ENCODE measurements at places on chromosomes 1 and 21.

- DNase-seq, result no peak
Measured at GRCh38 chr21:44354001-44354405, 582 bp downstream of the TRPM2 start.

GRCh38 chr1:193417945-193418744 is 231.7 kb upstream of the B3GALT2 start:
- DNase-seq, result no peak

- no peak for DNase-seq
Measured at GRCh38 chr1:100903777-100904176, 7.9 kb downstream of the SLC30A7 start.

DNA sequence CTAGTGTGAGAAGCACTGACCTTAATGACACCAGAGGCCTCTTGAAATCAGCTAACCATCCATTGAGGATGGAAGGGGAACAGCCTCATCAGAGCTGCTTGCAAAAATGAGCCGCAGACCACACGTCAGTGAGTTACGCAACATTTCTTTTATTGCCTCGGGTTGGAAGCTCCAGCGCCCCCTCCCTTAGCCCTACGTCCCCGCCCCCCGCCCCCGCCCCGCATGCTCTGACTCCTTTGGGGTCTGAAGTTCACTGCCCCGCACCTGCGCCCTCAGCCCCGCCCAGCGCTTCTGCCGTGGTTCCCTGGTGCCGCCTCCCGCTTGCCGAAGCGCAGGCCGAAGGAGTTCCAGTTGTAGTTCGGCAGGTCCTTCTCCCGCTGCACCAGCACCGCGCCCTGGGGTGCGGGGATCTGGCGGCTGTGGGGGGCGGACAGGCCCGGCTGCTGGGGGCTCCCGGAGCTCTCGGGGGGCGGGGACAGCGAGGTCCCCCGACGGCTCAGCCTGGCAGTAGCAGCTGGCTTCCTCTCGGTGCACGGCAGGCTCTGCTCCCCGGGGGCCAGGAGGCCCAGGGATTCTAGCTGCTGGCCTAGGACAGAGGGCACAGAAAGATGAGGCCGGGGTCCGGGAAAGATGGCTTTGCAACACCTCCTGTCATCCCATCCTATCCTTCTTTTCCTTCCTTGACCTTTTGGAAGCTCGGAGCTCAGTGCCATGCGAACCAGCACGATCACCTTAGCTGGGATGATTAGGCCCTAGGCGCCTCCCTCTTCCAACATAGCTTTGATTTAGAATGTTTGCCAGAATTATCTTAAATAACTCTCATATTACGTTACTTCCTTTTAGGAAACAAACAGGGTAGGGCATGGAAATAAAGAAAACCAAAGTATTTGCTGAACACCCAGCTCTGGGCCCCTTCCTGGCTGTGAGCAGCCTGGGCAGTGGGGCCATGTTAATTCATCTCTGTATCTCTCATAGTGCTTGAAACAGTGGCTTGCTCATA is 5.8 kb downstream of the KISS1 start:
- no peak for DNase-seq

- no peak for DNase-seq
Measured at GRCh38 chr1:162782671-162783070, 7.8 kb upstream of the HSD17B7 start.

DNA sequence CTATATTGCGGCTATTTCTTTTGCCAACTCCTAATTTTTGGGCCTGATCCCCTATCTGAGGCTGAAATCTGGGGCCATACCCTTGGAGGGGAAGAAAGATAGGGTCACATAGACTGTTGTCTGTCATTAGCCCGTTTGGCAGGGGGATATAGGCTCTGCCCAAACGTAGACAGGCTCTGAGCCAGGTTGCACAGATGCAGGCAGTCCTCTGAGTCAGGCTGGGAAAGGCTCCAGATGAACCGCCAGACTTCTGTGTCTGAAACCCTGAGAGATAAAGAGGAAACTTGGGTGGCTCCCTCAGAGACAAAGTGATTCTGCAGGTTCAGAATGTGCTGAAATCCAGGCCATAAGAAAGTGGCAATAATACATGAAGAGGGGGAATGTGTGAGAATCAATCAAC is 4.0 kb upstream of the CAP1 start:
- DNase-seq, result no peak

DNA sequence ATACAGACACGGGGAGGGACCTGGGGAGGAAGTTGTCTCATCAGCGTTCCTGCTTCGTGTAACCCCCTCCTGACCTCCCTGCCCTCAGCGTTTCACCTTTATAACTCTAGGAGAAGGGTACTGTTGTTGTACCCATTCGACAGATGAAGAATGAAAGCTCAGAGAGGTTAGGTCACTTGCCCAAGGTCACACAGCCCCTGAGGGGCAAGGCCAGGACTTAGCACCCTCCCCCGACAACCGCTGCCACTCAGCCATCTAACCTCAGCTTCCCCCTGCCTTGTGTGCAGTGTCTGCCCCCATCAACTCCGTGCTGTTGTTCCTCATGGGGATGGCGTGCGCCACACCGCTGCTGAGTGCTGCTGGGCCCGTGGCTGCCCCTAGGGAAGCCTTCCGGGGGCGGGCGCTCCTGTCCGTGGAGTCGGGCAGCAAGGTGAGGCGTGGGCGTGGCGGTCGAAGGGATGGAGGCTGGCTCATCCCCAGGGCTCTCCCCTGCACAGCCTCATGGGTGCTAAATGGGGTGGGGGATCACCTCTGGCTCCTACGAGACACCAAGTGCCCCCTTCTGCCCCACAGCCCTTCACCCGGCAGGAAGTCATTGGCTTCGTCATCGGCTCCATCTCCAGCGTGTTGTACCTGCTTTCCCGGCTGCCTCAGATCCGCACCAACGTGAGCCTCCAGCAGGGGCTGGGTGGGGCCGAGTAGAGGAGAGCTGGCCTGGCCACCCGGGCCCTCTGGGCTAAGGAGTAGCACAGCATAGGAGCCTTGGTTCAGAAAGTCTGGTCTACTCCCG is 14.0 kb downstream of the SLC66A1 start:
- DNase-seq, result no peak

- peak; percentile 50 for DNase-seq
Measured at GRCh38 chr1:221736714-221737113, 5.2 kb downstream of the DUSP10 start.

- no peak for DNase-seq
Measured at GRCh38 chr1:63698001-63698838, 75.6 kb upstream of the ROR1 start.

DNA sequence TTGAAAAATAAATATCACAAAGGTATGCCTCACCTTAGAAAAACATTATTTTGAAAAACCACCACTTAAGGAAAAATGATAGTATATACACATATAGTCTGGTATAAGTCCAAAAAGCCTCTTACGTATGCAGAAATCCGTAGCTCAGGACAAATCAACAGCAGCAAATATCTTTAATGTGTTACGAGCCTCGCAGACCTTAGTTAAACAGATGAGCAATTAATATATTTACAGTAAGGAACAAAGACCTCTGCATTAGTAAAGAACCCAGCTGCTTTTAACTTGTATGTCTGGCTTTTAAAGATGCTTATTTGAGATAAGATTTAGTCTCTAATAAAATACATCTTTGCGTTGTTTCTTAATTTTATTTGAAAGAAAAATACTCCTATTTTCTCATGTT is 79.9 kb upstream of the CHRM3 start:
- DNase-seq, result no peak

- no peak for DNase-seq
Measured at GRCh38 chr1:169925505-169926482, 32.1 kb upstream of the SCYL3 start.

DNA sequence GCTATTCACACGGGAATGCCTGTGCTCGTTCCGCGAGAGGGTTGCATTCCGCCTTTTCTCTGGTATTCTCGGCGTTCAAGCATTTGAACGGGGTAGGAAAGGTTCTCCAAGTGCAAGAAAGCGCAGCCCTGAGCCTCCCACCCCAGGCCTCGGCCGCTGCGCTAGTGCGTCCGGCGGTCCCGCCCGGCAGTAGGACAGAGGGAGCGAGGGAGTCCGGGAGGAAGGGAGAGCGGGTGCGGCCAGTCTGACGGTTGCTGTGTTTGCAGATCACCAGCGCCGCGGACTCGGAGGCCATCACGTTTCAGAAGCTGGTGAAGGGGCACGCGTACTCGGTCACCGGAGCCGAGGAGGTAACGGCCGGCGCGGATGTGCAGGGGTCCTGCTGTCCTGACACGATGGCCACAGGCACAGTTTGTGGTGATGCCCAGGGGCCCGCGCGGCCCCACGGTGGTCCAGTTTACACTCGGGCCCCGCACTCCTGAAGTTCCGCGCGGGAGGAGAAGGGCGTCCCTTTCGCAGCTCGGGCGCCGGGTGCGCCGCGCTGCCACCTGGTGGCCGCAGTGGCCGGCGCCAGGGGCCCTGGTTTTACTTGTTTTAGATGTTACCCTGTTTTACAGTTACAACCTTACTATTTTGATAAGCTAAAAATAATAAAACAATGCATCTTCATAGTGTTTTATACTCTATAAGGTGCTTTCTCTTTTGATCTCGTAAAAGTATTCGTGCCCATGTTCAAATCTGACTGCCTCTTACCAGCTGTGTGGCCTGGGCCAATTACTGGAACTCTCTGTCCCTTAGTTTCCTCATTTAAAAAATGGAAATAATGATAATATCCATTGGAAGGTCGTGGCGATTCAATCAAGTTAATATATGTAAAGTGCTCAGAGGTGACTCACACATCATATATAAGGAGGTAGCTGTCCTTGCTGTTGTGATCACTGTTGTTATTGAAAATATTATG is 36.7 kb downstream of the CAPN2 start:
- DNase-seq, result peak; percentile 52
